Heart right ventricle (tissue), 16 donors: ENCODE measurements at places on chromosomes 4 and X.

DNA sequence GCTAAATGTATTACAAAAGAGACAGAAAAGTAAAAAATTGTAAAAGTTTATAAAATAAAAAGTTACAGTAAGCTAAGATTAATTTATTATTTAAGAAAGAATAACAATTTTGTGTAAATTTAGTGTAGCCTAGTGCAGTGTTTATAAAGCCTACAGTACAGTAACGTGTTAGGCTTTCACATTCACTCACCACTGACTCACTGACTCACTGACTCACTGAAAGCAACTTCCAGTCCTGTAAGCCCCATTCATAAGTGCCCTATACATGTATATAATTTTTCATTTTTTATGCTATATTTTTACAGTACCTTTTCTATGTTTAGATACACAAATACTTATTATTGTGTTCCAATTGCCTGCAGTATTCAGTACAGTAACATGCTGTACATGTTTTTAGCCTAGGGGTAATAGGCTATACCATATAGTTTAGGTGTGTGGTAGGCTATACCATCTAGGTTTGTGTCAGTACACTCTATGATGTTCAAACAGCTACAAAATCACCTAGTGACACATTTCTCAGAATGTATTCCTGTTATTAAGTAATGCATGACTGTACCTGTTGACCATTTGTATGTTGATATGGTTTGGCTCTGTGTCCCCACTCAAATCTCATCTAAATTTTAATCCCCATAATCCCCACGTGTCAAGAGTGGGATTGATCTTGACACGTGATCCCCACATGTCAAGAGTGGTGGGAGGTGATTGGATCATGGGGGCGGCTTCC is 57.9 kb downstream of the CFAP299 start:
- no peak overlapping the region for H3K27ac ChIP-seq
- DNase-seq = no peak
- H3K36me3 ChIP-seq = no peaks in the 10 kb centered on the region
- H3K4me1 ChIP-seq = no peaks in the 10 kb centered on the region
- no peak overlapping the region for H3K4me3 ChIP-seq

DNA sequence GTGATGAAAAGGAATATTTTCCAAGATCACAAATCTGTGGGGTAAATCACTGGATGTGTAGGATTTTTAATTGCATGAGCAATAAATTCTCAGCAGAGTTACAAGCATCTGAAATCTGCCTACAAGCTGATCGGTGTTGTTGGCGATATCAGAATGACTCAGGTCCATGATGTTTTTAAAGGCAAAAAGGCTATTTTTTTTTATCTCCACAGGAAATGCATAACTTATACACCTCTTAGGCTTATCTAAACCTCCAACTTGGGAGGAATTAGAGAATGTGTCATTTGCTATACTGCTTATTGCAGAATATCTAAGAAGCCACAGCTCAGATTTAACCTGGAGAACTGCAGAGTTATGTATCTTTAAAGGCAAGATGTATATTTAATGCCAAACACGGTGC is 61.6 kb downstream of the KIT start:
- DNase-seq = no peak
- H3K4me1 ChIP-seq = peaks cover 10% of the 10 kb centered on the region

GRCh38 chrX:131621650-131622049 is 77.8 kb downstream of the OR13H1 start:
- H3K4me1 ChIP-seq = no peaks in the 10 kb centered on the region
- no peaks in the 10 kb centered on the region for H3K27me3 ChIP-seq
- no peak for DNase-seq
- H3K27ac ChIP-seq = no peak overlapping the region
- H3K4me3 ChIP-seq = no peak overlapping the region

GRCh38 chrX:141142946-141143345 is 34.0 kb downstream of the LDOC1 start:
- no peaks in the 10 kb centered on the region for H3K36me3 ChIP-seq
- H3K27me3 ChIP-seq = no peaks in the 10 kb centered on the region
- H3K4me1 ChIP-seq = no peaks in the 10 kb centered on the region
- DNase-seq = no peak
- no peak overlapping the region for H3K4me3 ChIP-seq
- H3K27ac ChIP-seq = no peak overlapping the region

DNA sequence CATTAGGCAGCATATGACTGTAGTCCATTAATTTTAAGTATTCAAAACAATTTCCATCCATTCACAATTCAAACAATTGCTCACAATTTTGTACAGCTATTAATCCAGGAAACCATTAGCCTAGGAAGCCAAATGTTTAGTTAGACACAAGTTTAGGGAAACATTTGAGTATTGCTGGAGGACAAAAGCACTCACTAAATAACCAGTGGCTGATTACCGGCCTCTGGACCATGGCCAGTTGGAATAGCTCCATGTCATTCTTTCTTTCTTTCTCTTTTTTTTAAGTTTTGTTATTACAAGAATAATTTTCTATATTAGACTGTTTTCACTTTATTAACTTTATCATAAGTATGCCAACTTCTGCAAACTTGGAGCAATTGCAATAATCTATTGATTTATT is 31.3 kb downstream of the TRIML2 start:
- no peak overlapping the region for H3K4me3 ChIP-seq
- H3K36me3 ChIP-seq = no peaks in the 10 kb centered on the region
- DNase-seq = no peak
- H3K27ac ChIP-seq = no peak overlapping the region

DNA sequence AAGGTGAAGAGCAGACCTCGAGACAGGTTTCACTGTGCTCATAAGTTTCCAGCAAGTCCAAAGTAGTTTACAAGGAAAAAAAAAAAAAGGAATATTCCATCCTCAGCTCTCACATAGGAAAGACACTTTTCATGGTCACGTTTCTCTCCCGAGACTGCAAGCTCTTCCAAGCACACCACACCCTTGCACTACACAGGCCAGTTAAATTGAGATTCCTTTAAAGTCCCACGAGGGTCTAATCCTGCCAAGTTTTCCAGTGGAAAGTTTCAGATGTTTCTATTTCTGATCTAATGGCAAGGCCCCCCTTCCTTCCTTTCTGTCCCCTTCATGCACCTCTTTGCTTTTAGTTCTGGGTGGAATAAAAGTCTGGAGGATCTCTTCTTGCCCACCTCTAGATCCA is 67.9 kb upstream of the PCDH19 start:
- peak; percentile 25 for DNase-seq
- H3K4me3 ChIP-seq = no peak overlapping the region
- H3K36me3 ChIP-seq = no peaks in the 10 kb centered on the region
- no peak overlapping the region for H3K27ac ChIP-seq

DNA sequence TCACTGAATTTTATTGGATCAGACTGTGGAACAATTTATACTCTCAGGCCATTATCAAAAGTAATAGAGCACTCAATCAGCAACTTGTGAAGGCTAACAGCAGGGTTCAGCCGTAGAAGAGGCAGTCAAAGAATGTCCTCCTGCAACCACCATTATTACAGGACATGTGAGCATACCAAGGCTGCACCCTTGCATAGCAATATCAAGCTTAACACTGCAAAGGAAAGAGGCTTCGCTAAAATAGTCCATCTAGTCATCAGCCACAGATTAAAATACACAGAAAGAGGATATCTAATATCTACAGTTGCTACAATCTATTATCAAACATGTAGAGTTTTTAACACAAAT is 42.9 kb upstream of the TMPRSS11B start:
- H3K36me3 ChIP-seq = no peaks in the 10 kb centered on the region
- H3K27me3 ChIP-seq = no peaks in the 10 kb centered on the region
- H3K27ac ChIP-seq = no peak overlapping the region
- no peak overlapping the region for H3K4me3 ChIP-seq
- no peak for DNase-seq

DNA sequence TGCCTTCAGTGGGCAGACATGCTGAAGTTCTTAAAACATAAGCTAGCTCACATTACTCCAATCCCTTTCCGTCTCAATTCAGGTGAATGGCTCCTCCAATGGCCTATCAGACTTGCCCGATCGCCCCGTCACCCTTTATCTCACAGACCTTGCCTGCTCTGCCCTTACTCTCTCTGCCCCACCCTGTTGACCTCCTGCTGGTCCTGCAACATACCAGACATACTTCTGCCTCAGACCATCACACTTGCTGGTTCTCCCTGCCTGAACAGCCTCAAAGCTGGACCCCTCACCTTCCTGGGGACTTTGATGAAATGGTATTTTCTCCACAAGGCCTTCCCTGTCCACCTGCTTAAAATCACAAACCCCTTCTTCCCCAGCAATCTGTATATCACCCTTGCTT is 340.1 kb upstream of the NR3C2 start:
- no peaks in the 10 kb centered on the region for H3K36me3 ChIP-seq
- no peaks in the 10 kb centered on the region for H3K27me3 ChIP-seq
- no peaks in the 10 kb centered on the region for H3K4me1 ChIP-seq
- no peak overlapping the region for H3K4me3 ChIP-seq
